Suppressor macrophage treated with lipopolysaccharide for 1 hour (primary cell): ENCODE measurements at places on chromosomes 1 and 21.

DNA sequence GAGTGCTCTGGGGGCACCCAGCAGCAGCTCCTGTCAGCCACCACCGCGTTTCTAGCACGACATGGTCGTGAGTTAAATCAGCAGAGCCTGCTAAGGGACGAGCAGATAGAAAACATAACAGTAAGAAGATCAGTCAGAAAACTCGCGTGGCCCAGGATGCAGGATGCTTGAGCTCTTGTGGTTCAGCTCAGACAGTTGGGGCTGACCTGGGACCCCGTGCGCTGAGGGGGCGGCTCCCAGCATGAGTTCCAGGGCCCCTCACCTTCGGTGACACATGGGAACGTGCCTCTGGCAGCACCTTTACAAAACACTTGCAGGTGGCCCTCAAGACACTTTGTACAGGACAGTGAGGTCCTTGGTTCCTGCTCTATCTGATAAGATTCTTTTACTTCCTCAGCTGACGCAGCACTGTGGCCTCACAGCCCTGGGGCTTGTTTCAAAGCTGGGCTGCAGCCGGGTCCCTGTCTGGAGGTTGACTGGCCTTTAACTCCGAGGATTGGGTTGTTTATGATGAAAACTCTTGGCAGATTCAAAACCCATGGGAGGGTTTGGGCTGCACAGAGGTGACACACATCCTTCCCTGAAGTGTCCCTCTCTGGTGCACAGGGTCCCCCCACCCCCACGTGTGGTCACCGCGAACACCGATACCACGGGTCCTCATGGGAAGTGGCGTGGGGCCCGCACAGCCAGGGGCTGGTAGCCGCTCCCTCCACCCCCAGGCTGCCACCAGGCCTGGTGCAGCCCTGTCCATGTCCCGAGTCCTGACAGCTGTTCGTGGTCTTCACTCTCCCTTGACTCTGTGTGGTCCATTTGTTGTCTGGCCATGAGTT, 65.3 kb upstream of the COL6A1 start:
- DNase-seq = no peak

- DNase-seq = no peak
Observed at GRCh38 chr21:46442938-46443337, 15.8 kb upstream of the DIP2A start.

- no peak for DNase-seq
Observed at GRCh38 chr1:178263341-178263740, 169.4 kb downstream of the RASAL2 start.

- DNase-seq = no peak
Observed at GRCh38 chr1:220217383-220217988, 54.8 kb downstream of the RAB3GAP2 start.

DNA sequence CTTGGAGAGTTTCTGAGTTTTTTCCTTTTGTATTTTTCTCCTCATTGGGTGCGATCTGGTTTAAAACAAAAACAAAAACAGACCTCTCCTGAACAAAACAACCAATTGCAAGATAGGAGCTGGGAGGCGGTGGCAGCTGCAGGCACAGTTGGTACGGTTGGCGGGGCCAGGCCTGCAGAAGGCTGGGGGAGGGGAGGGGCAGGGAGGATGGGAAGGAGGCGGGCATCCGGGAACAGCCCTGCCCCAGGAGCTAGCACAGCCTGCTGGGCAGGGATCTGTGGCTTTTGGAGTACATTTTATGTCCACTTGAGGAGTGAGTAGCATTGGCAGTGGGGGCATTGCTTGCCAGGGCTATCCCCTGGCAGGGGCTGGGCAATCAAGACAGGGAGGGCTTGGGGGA, 5.2 kb downstream of the CAPN9 start:
- no peak for DNase-seq

DNA sequence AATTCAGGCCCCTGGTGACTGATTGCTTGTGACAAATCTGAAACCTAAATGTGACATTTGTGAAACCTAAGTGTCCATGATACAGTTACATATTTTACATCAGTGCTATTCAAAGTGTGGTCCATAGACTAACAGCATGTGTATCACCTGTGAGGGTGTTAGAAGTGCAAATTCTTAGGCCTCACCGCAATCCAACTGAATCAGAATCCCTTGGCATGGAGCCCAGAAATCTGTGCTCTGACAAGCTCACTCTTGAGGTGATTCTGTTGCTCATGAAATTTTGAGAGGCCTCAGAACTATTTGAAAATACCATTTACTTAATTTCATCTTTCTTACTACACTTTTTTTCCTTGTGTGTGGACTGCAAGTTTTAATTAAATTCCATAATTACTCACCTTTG, 587.9 kb downstream of the ADGRL2 start:
- DNase-seq = no peak

DNA sequence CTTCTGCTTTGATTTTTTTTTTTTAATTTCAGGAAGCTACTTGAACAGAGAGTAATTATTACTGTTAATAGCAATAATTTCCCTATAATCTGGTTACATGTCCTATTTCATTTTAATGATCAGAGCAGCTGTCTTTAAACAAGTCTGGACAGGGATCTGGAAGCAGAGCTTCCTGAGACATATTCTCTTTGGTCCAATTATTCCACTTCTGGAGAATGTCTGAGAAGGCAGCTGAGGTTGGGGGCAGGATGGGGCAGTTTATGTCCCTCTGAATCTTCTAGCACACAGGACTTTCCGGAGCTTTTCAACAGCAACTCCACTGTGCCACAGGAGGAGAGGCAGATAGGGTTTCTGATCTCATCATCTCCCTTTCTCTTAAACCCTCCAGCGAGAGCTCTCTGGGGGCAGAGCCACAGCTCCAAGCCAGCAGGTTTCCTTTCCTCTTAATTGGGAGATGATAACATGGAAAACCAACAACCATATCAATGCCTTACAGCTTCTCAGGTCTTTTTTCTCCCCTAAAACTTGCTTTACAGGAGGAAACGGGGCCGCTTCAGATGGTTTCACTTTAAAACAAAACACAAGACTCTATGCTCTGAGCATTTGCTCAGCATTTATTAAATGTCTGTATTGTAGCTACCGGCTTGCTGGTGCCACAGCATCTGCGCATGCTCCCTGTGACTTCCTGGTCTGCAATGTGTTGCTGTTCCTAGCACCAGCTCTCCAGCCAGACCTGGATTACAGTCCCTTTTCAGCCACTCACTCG, 425.7 kb upstream of the USP24 start:
- DNase-seq = peak; percentile 70

GRCh38 chr1:116514708-116515525, 55.9 kb downstream of the CD58 start:
- DNase-seq = peak; percentile 60

GRCh38 chr1:63223426-63223825, 98.9 kb upstream of the FOXD3 start:
- no peak for DNase-seq

DNA sequence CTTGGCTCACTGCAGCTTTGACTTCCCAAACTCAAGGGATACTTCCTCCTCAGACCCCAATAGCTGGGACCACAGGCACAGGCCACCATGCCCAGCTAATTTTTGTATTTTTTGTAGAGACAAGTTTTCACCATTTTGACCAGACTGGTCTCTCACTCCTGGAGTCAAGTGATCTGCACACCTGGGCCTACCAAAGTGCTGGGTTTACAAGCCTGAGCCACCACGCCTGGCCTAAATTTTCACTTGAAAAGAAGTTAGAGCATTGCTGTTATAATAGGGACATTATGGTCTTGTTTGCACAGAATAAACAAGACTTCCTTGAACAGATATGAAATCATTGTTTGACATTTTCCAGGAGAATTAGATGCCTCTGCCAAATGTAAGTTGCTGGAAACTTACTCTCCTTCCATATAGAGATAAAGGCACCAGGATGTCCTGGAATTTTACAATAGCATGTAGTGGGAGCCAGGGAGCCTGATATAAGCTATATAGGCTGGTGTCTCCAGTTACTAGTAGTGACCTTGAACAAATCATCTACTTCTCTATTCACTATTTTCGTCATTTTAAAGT, 16.9 kb downstream of the SLC35A3 start:
- DNase-seq = no peak

GRCh38 chr1:84960371-84960770, 36.5 kb downstream of the MCOLN2 start:
- no peak for DNase-seq

GRCh38 chr1:223217781-223218180, 74.7 kb upstream of the TLR5 start:
- DNase-seq = no peak

- peak; percentile 85 for DNase-seq
Observed at GRCh38 chr1:206464456-206464964, 5.8 kb upstream of the IKBKE start.

DNA sequence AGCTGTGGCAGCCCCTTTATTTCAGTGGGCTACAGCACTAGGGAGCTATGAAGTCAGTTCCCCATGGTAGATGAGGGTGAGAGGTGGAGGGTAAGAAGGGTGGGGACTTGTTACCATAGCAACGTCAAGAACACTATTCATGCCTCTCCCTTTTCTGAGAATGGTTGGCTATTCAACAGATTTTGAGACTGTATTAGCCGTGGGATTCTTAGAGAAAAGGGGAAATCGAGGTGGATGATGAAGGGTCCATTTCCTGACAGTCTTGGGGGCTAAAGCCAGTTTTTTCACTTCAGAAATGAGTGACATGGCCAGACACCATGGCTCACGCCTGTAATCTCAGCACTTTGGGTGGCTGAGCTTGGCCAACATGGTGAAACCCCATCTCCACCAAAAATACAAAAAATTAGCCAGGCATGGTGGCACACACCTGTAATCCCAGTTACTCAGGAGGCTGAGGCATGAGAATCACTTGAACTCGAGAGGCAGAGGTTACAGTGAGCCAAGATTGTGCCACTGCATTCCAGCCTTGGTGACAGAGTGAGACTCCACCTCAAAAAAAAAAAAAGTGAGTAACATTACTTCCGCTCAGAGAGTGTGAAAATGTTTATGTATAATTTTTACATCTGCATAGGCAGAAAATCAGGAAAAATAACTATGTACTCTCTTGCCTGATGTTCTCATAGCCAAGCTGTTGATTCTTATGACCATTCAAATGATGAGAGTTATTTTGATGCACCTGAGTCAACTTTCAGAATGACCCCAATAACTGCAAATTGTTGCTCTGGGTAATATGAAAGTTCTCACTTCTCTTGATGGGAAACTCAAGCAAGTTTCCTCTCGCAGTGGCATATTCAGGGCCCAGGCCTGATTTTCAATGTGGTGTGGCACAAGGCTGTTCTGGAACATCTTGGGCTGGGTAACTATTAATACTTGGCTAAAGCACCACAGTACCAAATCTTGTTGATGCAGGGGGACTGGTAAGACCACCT, 23.2 kb upstream of the RGSL1 start:
- DNase-seq = no peak

DNA sequence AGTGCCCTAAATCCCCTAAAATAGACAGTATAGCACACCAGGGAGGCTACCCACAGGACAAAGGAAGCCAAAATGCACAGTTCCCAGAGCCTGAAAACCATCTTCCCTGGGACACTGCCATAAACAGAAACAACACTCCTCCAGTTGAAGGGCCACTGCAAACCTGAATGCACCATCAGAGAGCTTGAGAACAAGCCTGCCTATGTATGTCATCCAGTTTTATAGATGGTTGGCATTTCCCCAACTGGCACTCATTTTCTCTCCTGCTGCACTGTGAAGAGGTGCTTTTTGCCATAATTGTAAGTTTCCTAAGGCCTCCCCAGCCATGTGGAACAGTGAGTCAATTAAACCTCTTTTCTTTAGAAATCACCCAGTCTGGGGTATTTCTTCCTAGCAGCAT, 169.0 kb downstream of the AGBL4 start:
- no peak for DNase-seq

DNA sequence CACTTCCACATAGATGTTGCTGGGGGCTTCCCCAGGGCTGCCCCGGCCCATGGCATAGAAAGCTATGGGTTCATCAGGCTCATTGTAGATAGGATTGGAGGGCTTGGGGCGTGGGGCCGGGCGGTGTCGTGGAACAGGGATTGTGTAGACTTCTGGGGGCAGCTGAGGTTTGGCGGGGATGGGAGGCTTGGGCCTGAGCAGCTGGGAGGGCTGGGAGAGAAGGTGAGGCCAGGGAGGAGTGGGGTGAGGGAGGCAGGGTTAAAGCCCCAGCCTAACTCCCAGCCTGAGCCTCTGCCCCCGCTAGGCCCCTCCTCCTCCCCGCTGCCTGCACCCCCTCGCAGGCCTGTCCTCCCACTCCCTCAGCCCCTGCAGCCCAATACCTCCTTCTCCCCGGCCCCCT, 7.4 kb downstream of the SH2D2A start:
- no peak for DNase-seq

DNA sequence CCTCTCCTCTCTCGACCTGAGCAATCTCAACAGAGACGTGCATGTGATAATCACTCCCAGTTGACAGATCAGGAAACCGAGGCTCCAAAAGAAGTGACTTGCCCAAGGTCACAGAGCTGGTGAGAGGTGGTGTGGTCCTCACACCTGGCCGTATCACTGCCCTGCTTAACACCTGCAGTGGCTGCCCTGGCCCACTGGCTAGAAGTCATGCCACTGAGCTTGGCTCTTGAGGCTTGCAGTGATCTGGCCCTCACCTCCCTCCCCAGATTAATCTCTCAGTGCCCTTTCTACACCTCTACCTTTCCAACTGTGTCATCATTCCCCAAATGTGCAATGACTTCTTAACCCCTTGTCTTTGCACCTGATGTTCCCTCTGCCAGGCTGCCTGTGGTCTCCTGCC, 38.8 kb downstream of the CDCP2 start:
- DNase-seq = no peak

DNA sequence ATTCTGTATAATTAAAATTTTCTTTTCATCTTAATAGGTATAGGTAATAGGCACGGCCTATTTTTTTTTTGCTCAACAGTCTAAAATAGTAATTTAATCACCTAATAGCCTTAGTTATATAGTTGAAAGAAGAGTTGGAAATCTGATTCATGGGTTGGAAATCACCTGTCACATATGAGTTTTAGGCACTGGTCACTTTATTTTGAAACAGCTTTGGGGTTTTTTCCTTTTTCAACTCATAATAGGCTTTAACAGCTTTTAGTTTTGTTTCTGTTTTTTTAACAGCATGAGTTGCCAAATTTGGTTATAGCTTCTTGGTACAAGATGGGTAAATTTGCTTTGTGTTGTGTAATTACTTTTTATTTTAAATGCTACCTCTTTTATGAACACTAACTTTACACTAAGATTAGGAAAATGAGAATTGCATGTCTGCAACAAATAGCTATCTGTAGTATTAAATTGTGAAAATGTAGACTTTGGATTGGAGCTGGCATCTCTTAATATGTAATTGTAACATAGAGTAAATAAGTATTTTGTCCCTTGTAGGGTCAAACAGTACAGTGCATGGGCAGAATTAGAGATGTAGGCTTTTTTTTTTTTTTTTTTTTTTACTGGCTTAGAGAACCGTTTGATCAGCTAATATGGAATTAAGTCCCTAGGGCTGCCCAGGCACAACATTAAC, 109.8 kb downstream of the OSBPL9 start:
- peak; percentile 69 for DNase-seq

DNA sequence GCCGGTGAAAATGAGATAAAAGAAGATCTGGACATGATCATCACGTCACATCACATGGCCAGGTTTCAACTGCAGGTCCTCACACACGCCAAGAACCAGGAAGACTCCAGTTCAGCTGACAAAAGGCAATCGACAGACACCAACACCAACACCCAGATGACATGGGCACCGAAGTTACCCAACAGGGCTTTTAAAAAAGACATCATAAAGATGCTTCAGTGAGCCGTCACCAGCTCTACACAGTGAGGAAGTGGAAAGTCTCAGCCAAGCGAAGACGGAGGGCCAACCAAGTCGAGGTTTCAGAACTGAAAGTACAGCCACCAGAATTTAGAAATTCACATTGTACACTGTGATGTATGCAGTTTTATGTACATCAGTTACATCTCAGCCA, 154.3 kb upstream of the COL6A1 start:
- DNase-seq = no peak

- DNase-seq = peak; percentile 73
Observed at GRCh38 chr1:109620401-109620791, 759 bp downstream of the AMPD2 start.
